ENCODE measurements at places on chromosomes 5 and 9.

DNA sequence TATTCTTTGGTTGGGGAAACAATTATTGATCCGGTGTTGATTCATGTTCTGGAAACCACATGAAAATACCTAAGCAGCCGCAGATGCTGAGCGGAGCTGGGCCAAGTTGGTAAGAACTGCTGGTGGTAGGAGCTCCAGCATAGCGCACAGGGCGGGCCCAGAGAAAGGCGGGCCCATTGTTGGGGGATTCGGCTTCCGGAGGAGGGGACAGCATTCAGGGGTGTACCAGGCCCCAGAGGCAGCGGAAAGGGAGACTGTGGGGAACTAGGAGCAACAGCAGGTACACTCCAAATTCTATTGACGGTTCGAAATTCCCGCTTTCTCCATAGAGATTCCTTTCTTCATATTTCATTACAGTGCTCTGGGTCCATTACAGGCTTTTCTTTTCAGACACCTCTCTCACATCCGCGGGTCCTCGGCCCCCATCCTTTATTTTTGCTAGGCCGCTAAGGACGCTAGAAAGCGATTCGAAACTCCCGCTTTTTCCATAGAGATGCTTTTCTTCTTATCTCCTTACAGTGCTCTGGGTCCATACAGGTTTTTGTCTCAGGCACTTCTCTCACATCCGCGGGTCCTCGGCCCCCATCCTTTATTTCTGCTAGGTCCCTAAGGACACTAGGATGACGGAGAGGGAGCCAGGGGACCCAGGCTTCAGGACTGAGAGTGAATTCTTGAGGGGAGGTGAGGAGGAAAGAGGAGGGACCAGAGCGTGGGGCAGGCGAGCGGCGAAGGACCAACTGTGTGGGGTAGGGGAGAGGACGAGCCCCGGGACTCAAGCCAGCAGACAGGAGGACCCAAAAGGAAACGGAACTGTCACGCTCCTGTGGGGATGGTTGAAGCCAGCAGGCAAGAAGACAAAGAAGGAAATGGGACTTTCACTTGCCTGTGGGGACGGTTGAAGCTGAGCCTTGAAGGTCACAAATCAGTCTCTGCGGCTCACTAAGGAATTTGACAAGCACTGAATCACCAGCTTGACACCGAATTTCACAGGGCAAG, at the start of gene CCDC152:
Gene CCDC152 (plus strand): TSS at position 213 of the 996 bp plus-strand sequence. CDS start 2,304 bp downstream, outside the sequence.
- peak; percentile 31 for DNase-seq

GRCh38 chr5:862367-863243, 11.8 kb upstream of the ZDHHC11 start:
- DNase-seq: peak; percentile 29

- DNase-seq: peak; percentile 52
These were observed 831 bp downstream of the KLHL3 start for GRCh38 chr5:137734962-137735554.

- peak; percentile 33 for DNase-seq
These were observed 309.6 kb downstream of the MLLT3 start for GRCh38 chr9:20312732-20313131.

DNA sequence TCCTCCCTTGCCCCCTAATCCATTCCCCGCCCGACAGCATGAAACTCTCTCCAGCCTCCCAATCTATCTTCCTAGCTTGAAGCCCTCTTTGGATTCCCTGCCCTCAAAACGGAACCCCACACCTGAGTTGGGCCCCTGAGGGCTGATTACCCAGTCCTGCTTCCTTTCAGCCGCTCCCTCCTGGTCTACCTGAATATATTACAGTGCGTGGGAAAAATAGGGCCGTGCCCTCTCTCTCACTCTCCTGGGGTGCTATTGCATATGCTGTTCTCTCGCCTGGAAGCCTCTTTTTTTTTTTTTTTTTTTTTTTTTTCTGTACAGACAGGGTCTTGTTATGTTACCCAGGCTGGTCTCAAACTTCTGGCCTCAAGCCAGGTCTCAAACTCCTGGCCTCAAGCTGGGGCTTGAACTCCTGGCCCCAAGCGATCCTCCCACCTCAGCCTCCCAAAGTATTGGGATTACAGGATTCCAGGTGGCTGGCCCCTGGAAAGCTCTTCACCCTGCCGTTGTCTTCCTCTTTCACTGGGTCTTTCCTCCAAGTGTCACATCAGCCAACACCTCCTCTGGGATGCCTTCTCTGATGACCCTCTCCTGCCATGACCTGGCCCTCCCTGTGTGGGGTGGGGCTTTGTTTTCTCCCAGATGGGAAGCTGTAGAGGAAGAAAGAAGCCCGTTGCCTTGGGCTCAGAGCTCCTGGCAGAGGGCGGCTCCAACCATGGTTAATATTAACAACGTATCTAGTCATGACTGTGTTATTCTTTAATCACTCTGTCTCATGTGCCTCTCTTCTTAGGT, 8.2 kb downstream of the DNM1 start:
- no peak for DNase-seq

GRCh38 chr9:36517131-36517530, 55.6 kb upstream of the MELK start:
- peak; percentile 13 for DNase-seq

- DNase-seq: no peak
These were observed 8.4 kb downstream of the LHX2 start for GRCh38 chr9:124019771-124020519.

GRCh38 chr5:93320920-93321445, 260.0 kb downstream of the NR2F1-AS1 start:
- no peak for DNase-seq

DNA sequence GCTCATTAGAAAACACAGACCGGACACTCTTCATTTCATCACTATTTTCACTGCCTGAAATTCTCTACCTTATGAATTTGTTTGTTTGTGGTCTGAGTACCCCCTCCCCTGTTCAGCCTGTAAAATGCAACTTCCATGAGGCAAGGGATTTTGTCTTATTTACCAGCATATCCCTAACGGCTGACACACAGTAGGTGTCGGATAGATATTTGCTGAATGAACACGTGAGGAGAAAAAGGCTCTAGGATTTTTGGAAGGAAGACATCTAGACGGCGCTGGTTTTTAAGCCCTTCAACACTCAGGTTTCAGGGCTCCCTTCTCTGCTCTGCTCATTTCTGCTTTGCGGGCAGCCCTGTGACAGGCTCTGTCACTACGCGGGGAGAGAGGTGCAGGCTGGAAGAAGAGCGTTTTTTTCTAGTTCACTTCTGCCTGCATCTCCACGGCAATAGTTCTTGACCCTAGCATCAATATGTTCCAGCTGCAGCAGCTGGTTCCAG, 41.0 kb downstream of the KCNMB1 start:
- peak; percentile 51 for DNase-seq

GRCh38 chr9:131258698-131259431, 17.4 kb downstream of the FAM78A start:
- no peak for DNase-seq

- DNase-seq: no peak
These were observed 130.5 kb upstream of the HAND1 start for GRCh38 chr5:154608531-154609011.

DNA sequence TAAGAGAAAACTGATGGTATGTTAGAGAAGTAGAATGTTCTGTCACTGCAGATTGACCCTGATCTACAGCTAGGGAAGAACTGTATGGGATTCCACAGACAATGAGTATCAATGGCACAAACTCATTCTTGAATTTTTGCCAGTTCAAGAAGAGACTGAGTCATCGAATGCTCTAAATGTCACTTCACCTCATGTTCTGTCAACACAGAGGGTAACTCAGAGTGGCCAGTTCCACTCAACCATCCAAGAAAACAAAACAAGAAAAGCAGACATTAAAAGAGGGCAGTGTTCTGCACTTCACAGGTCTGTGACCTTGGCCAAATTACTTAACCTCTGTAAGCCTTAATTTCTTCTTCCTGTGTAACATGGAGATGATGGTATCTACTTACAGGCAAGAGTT, 132.2 kb upstream of the HMHB1 start:
- DNase-seq: peak; percentile 51

- peak; percentile 15 for DNase-seq
These were observed 34.0 kb upstream of the FCHO2 start for GRCh38 chr5:72921886-72922285.

GRCh38 chr5:154782326-154782725, 27.1 kb downstream of the LARP1 start:
- DNase-seq: no peak

- DNase-seq: no peak
These were observed 395.6 kb upstream of the MPDZ start for GRCh38 chr9:13674926-13675637.

GRCh38 chr5:32290922-32291321, 21.8 kb downstream of the MTMR12 start:
- no peak for DNase-seq

GRCh38 chr5:159539678-159540077, 209.4 kb upstream of the IL12B start:
- no peak for DNase-seq

DNA sequence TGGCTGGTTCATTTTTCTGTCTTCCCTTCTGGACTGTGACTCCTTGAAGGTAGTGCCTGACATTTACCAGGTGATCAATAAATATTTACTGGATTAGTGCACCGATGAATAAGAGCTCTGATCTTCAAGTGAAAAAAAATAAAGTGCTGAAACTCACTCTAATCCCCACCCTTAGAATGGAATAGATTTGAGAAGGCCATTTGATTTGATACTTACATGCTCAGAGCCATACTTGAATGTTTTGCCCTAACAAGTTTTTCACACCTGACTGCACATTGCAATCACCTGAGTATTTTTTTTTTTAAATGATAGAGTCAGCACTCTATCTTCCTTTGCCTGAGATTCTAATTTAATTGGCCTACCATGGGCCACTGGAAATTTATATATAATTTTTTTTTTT, 105.7 kb downstream of the LRRC70 start:
- no peak for DNase-seq

DNA sequence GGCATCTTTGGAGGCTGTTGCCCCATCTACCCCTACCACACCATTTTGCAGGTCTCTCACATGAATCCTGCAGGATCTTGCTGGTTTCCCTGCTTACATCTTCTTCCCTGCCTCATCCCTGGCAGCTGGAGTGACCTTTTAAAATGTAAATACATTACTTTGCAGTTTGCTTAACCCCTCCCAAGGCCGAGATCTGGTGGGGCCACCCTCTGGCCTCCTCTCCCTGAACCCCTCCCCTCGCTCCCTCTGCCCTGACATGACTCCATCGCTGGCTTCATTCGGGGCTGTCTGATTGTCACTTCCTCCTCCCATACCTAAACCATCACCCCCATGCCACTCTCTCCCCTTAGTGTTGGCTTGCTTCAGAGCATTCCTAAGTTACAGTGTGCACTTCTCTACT, 12.6 kb upstream of the PALM2AKAP2 start:
- no peak for DNase-seq

- DNase-seq: no peak
These were observed 1.8 kb downstream of the IRX1 start for GRCh38 chr5:3597167-3598007.

GRCh38 chr9:6628704-6629103, 16.8 kb downstream of the GLDC start:
- DNase-seq: peak; percentile 15

DNA sequence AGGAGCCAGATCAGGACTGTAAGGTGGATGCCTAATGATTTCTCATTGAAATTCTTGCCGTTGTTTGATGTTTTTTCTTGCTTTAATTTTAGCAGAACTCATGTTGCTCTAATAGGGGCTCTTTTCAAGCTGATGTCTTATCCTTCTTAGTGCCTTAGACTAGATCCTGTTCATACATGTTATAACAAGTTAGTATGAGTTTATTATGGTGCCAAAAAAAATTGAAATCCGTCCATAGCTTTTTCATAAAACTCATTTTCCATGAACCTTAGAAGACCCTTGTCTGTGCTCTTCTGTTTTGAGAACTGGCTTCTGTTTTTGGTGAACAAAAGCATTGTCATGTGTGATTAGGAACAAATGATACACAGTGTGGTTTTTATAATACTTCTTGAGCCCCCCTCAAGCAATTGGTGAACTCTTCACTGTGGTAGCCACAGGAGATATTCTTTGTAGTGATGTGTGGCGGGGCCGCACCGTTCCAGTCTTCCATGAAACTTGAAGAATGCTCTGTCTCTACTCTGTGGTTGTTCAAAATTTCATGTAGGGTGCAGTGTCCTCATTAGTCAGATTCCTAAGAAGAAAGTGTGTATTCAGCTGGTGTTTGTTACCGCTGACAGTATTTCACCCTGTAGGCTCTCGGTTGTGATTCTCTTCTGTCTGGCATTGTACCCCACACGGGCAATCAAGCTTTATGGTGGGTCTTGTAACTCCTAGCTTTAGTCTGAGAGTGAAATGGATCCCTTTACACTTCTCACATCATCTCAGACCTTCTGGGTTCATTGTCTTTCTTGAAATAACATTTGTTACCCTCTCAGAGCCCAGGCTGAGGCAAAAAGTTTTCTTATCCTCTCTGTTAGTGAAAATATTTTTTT, 10.7 kb downstream of the OTULIN start:
- DNase-seq: peak; percentile 54

GRCh38 chr5:57779383-57780223, 297.0 kb upstream of the ACTBL2 start:
- DNase-seq: peak; percentile 89

- no peak for DNase-seq
These were observed 196.3 kb downstream of the TRIO start for GRCh38 chr5:14339468-14339867.

DNA sequence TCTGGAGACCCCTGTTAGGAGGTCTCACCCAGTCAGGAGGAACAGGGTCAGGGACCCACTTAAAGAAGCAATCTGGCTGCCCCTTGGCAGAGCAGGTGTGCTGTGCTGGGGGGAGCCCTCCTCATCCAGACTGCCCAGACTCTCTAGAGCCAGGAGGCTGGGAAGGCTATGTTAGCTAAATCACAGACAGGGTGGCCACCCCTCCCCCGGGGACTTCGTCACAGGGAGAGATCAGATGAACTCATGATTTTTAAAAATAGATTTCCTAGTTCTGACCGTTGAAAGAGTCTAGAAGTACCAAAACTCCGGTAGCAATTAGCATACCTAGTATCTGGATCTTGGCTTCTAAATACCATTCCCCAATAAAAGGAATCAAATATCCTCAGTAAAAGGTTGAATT, 35.0 kb upstream of the FOXB2 start:
- no peak for DNase-seq

DNA sequence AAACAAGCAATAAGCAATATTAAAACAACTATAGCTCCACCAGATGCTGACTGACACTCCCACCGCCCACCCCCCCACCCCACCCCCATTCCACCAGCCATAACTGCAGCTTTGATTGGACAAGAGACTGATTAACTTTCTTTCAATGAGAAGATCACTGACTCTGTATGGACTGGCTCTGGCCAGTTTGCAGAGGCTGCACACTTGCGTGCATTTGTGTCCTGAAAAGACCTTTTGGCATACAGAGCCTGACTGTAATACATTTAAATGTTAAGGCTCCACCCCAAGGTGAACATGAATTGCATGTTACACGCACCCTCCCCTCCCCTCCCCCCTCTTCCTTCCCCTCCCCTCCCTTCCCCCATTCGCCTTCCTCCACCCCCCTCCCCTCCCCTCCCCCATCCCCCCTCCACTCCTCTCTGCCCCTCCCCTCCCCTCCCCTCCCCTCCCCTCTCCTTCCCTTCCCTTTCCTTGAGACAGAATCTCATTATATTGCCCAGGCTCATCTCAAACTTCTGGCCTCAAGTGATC, 31.1 kb downstream of the FGD3 start:
- DNase-seq: no peak

DNA sequence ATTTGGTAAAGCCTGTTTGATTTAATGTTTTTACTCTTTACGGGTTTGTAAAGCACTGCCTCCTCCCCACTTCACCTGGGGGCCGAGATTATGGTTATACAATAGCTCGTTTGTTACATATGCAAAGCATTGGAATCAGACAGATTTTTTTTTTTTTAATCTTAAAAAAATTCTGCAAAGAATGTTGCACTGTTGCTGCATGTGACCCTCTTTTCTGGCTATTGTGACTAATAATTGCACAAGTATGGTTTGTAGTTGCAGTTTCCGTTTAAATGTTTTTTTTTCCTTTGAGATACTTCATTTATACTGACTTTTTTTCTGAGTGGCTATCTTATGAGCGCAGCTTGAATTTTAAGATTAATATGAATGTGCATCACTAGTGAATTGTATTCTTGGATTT, 165.3 kb downstream of the KDM4C start:
- peak; percentile 55 for DNase-seq
